ENCODE measurements at places on chromosomes 13 and 19.

- DNase-seq, result peak; percentile 61
Observed at GRCh38 chr13:59425211-59425741, 738.5 kb downstream of the DIAPH3 start.

DNA sequence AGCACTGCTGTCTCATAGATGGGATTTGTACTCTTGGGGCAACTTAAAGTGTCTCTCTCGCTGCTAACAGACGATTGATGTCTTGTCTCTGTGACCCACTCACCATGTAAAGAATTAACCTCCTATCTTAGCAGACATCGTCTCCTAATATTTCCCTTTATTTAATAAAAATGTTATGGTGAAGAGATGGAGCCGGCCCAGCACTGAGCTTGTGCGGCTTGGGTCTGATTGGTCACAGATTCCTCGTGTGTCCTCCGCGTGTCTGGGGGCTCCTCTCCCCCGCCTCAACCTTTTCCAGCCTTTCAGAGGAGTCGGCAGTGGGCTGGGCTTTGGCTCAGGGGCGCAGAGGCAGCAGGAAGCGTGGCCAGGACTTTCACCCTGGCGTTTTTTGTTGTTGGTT is 13.2 kb upstream of the CRTC1 start:
- no peak for DNase-seq

DNA sequence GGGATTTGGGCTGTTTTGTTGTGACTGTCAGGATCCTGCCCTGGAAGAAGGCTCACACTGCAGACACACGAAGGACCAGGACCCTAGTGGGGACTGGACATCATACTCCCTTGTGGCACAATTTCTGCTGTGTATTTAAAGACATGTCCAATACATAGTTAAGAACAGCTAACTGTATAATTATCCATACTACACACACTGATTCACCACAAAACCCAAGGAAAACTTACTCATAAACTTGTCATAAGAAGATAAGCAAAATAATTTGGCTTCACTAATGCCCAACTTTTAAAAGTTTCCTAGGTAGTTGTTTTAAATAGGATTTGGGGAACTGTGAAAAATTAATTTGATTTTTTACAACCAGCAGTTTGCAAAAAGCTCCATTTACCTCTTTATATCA is 46.1 kb downstream of the LATS2 start:
- DNase-seq, result no peak

- DNase-seq, result no peak
Observed at GRCh38 chr13:43937839-43938238, 58.1 kb downstream of the LACC1 start.

DNA sequence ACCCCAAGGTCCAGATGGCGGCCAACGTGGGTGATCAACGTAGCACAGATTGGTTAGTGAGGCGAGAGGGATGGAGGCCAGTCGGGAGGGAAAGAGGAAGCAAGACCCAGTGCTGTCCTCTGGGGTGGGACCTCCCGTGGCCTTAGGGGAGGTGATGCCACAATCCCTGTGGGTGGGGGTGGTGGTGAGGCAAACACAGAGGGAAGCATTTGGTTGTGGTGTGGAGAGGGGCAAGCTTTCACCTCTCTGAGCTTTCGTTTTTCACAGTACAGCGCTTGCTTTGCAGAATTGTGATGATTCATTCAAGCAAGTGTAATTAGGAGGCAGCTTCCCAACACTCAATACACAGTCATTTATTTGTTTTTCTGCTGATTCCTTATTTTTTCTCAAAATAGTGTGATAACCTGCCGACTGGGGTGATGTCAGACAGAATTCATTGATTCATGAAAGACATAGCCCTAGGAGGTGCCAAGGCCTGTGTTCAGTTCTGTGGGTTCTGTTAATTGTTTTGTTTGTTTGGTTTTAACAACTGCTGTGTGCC is 2.4 kb downstream of the LENG8 start:
- DNase-seq, result no peak

GRCh38 chr19:34733266-34733745 is 737 bp upstream of the ZNF181 start:
- no peak for DNase-seq

GRCh38 chr19:48689449-48689848 is 6.3 kb upstream of the FUT2 start:
- no peak for DNase-seq

DNA sequence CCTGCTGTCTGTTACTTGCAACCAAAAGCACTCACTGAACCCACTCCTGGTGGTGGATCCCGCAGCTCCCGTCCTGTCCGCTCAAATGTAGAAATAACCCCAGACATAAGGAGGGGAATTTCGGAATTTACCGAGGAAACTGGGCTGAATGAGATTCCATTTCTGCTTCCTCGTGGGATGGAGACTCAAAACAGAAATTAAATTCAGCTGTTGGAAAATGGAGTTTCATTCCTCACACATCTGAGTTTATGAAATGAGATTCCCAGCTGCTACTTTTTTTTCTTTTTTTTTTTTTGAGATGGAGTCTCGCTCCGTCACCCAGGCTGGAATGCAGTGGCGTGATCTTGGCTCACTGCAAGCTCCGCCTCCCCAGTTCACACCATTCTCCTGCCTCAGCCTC is 44.3 kb downstream of the COLGALT1 start:
- peak; percentile 22 for DNase-seq

GRCh38 chr19:43784241-43784980 is 3.6 kb upstream of the KCNN4 start:
- peak; percentile 42 for DNase-seq

DNA sequence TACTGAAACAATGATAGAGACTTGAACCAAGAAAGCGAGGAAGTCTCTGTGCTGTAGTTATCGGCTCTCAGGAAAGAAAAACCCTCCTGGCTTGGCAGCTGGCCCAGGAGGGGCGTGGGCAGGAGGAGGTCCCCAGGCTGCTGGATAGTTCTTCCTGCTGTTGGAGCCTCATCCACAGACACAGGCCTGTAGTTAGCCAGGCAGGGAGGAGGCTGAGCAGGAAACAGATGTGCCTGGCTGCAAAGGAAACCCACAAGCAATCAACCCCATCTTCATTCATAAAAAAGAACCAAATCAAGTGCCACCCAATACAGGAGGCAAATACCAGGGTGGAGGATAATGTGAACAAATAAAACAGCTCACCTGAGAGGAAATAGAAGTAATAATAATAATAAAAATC is 86.2 kb downstream of the IRS2 start:
- DNase-seq, result peak; percentile 46

DNA sequence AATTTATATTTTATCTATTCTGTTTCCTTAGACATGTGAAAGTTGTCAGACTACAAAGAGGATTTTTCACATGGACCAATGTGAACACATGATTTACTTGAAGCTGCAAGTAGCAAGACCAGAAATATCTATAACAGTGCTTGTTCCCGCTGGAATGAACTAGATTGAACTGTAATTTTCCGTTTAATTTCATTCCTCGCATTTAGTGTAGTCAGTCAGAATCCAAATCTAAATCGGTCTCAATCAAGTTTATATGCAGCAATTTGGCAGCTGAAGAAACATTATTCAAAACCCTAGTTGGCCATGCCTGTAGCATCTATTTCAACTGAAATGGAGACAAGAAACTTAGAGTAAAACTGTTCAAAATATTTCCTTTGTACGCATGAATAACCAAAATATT is 570.7 kb upstream of the SLITRK5 start:
- no peak for DNase-seq

GRCh38 chr19:43818500-43818899 is 8.6 kb upstream of the ZNF283 start:
- no peak for DNase-seq

DNA sequence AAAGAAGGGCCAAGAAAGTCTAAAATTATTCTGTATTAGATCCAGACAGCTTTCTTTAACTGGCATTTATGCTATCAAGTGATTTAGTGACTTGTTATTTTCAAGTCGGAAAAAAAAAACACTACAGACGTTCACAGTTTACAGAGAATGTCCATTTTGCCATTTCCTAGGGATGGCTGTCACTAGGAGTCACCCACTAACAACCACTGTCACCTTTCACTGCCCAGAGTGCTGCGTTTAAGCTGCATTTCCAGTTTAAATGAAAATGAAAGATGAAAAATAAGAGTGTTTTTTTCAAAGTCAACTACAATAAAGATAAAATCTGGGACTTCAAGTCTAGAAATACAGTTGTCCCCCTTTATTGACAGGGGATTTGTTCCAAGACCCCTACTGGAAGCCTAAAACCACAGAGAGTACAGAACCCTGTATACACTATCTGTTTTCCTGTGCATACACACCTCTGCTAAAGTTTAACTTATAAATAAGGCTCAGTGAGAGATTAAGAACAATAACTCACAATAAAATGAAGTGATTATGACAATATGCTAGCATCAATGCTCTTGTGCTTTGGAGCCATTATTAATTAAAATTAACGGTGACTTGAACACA is 112.5 kb downstream of the SACS start:
- no peak for DNase-seq

DNA sequence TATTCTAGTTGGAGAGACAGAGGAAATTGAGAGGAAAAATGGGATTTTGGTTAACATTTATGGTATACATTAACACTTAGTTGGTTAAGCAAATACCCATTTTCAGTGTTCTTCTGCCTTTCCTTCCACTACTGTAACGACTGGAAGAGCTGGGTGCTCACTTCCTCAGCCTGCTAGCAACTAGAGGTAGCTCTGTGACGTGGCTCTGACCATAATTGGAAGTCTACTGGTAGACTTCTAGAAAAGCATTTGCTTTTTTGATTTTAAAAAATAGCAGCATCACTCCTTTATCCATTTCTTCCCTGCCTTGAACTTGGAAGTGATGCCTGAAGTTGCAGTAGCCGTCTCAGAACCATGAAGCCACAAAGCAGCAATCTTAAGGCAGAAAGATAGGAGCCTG is 15.9 kb downstream of the NHLRC3 start:
- no peak for DNase-seq

DNA sequence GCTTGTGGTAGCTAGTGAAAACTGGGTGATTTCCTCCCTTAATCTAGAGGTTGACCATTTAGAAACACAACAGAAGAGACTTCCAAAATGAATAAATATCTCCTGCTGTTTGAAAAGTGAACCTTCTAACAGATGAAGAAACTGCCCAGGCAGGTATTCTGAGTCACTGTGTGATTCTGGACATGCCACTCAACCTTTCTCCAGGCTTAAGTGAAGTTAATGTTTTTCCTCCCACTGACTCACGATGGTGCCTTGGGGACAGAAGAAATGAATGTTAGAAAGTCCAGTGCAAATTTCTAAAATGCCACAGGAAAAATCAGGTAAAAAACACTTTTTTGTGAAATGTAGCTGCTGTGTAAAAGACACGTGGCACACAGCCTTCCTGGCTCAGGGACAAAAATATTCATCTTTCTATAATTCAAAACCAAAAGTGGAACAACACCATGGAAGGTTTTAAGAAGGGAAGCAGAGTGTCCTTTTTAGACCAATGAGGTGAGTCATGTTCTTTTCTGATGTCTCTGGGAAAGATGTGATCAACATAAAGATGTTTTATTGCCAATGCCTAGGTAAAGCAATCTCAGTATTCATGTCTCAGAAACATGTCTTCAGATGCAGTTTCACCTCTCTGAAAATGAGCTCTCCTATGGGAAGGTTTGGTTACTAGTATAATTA is 9.1 kb downstream of the UBE2L5 start:
- DNase-seq, result no peak

DNA sequence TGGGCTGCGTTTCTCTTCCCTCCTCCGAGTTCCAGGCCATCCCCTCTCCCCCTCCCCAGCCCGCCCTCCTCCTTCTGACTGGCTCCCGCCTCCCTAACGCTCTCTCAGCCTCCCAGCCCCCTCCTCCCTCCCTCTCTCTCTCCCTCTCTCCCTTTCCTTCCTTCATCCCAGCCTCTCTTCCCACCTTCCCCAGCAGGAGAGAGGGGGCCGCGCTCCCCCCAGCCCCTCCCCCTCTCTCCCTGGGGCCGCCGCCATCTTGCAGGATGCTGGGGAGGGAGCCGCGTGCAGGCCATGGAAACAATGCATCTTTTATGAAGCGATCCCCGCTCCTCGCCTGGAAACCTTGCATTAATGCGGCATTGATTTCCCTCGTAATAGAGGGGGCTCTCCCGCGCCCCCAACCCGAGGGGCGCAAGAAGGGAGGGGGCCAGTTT is 42.6 kb upstream of the ADGRL1 start:
- DNase-seq, result peak; percentile 51

DNA sequence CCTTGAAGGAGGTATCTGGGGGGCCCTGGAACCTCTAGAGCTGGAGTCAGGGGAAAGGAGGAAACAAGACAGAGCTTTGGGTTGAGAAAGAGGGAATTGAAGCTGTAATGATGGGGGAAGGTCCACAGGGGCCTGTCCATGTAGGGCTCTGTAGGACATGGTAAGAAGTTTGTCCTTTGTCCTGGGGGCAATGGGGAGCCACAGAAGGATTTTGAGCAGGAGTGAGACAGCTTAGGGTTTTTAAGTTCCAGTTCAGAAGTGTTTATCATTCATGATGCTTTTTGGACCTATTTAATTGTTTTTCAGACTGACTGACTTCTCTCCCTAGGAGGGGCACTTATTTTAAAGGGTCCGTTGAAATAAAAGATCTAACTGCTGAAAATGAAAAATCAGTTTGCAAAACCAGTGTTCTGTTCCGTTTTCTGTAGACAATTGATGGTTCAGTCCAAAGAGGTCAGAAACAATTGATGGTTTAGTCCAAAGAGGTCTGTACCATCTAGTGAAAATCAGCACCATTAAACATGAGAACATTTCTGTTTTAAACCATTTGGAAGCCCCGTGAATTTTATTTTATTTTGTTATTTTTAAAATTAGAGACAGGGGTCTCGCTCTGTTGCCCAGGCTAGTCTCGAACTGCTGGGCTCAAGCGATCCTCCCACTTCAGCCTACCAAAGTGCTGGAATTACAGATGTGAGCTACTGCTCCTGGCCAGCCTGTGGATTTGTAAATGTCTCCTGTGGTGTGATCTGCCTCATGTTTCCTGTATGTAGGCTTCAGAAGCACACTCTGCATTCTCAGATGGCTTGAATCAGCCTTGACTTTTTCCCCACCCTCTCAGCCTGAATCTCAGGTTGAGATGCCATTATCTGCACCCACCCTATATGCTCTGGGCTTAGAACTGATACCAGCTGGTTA is 8.4 kb downstream of the PLD3 start:
- no peak for DNase-seq

DNA sequence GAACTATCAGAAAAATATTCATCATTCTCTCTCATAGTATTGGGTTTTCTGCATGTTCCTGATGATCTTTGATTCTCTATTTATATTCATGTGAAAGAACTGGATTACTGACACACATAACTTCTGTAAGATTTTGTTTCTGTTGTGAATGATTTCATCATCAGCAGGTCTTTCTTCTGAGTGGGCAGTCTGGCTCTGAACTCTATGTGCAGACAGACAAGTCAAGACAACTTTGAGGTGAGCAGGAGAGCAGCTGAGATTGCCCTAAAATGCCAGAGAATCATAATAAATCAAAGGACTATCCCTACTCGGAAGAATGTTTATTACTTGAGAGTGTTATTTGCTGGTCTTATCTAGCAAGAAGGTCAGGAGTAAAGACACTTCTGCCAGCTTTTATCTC is 652.1 kb upstream of the GPC6 start:
- no peak for DNase-seq

- no peak for DNase-seq
Observed at GRCh38 chr13:31818236-31818635, 78.9 kb downstream of the RXFP2 start.

- DNase-seq, result no peak
Observed at GRCh38 chr19:5696196-5697021, 6.3 kb downstream of the RPL36 start.

Measured in fibroblast of skin of left biceps (primary cell).